ENCODE measurements at places on chromosomes 13 and 19. TPM values are rescaled to one million over a fixed set of nuclear protein-coding genes. Genes with fewer than 3 reads are reported as not detected.

CCL25 gene
- total RNA-seq: not detected

NTF4 gene
- 0.26 TPM for total RNA-seq

GFY gene
- total RNA-seq: not detected

AMER2 gene
- total RNA-seq: not detected

DHDH gene
- total RNA-seq: 1.9 TPM

C19orf25 gene
- total RNA-seq: 41.6 TPM

LIPE gene
- total RNA-seq: 20.9 TPM

TMEM143 gene
- 18.0 TPM for total RNA-seq

TSKS gene
- 0.58 TPM for total RNA-seq

USHBP1 gene
- total RNA-seq: 4.3 TPM

MUC16 gene
- 0.03 TPM for total RNA-seq

ZNF580 gene
- total RNA-seq: 47.3 TPM

CALR3 gene
- not detected for total RNA-seq

GAPDHS gene
- not detected for total RNA-seq

EFNB2 gene
- 12.9 TPM for total RNA-seq

ZNF525 gene
- 18.1 TPM for total RNA-seq

PTGIR gene
- 1.7 TPM for total RNA-seq

ZNF225 gene
- 6.3 TPM for total RNA-seq

KLC3 gene
- 0.23 TPM for total RNA-seq

ZNF726 gene
- 5.2 TPM for total RNA-seq

LILRA1 gene
- 1.9 TPM for total RNA-seq

ZNF266 gene
- total RNA-seq: 23.0 TPM

RASAL3 gene
- total RNA-seq: 9.7 TPM

KLHL1 gene
- not detected for total RNA-seq

PTGER1 gene
- total RNA-seq: 1.9 TPM

ZFR2 gene
- total RNA-seq: 0.55 TPM

HS6ST3 gene
- 0.49 TPM for total RNA-seq

IGFL1 gene
- total RNA-seq: not detected

ZNF765 gene
- 12.9 TPM for total RNA-seq

KHSRP gene
- 201 TPM for total RNA-seq

ZNF540 gene
- total RNA-seq: 3.1 TPM

GARIN5A gene
- total RNA-seq: 5.0 TPM

IGFLR1 gene
- total RNA-seq: 14.8 TPM

EFNA2 gene
- 8.4 TPM for total RNA-seq

RAB3A gene
- total RNA-seq: 5.5 TPM

ATP4B gene
- not detected for total RNA-seq

TEAD2 gene
- 18.0 TPM for total RNA-seq

DKKL1 gene
- total RNA-seq: not detected

ITGBL1 gene
- 16.2 TPM for total RNA-seq

MEF2B gene
- 4.3 TPM for total RNA-seq

PCDH9 gene
- 9.0 TPM for total RNA-seq

MAMSTR gene
- 1.6 TPM for total RNA-seq

CERS1 gene
- total RNA-seq: 1.8 TPM

IGFL3 gene
- not detected for total RNA-seq

PROZ gene
- not detected for total RNA-seq

SNRPD2 gene
- 269 TPM for total RNA-seq

ZNF600 gene
- total RNA-seq: 18.1 TPM

DACH1 gene
- 31.0 TPM for total RNA-seq

CFAP97D2 gene
- total RNA-seq: not detected

LATS2 gene
- total RNA-seq: 35.1 TPM

ZNF444 gene
- total RNA-seq: 76.2 TPM

LILRA2 gene
- total RNA-seq: 5.8 TPM

FREM2 gene
- 16.0 TPM for total RNA-seq

C19orf73 gene
- 2.7 TPM for total RNA-seq

POU2F2 gene
- 4.3 TPM for total RNA-seq

SLC1A6 gene
- not detected for total RNA-seq

PTH2 gene
- total RNA-seq: not detected

CGB1 gene
- not detected for total RNA-seq

WDR88 gene
- total RNA-seq: not detected
